Kasumi-1 (cell line): ENCODE measurements at places on chromosomes 12 and 14.

GRCh38 chr12:67701121-67701520 is 52.6 kb downstream of the DYRK2 start:
- no peak for DNase-seq

DNA sequence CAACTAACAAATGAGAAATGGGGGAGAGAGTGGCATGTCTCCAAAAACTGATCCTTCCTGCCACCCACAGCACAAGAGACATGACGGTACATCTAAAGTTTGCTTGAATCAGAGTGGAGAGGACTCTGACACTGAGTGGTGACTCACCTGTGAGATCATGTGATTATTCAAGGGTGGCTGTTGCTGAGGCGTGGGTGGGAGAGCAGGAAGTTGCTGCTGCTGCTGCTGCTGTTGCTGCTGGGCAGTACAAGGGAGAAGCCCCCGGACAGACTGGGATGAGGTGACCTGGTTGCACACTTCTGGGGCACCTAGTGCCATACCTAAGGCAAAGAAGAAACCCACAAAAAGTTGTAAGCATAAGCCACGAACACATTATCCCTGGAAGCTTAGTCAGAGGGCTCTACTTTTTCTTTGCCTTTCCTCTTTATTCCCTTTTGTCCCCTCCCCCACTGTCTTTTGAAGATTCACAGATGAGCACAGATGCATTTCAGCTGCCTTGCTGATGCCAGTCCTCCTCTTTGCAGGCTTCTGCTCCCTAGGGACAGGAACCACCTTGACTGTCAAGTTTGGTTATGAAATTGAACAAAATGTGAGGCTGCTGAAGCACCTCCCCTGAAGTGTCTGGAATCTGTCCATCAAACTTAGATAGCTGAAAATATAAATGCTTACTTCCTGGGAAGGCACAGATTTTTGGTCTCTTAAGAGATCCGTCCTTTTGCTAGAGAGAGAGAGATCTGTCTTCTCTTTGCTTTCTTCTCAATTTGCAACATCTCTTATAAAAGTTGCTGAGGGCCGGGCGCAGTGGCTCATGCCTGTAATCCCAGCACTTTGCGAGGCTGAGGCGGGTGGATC is 29.4 kb upstream of the STAC3 start:
- peak; percentile 67 for DNase-seq

DNA sequence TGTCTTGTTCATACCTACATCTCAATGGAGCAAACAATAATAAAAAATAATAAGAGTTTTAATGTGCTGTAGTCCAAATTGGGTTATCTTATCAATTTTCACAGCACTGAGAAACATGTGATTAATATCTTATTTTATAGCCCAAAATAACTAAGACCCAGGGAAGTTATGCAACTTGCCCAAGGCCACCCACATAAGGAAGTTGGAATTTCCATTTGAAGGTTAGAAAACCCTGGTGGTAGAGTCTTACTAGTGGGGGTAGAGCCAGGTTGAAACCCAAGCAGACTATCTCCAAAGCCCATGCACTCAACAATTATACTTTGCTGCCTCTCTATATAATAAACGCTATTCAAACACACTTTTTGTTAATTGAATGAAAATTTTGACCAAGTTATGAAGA is 270.0 kb upstream of the CAND1 start:
- DNase-seq: no peak

DNA sequence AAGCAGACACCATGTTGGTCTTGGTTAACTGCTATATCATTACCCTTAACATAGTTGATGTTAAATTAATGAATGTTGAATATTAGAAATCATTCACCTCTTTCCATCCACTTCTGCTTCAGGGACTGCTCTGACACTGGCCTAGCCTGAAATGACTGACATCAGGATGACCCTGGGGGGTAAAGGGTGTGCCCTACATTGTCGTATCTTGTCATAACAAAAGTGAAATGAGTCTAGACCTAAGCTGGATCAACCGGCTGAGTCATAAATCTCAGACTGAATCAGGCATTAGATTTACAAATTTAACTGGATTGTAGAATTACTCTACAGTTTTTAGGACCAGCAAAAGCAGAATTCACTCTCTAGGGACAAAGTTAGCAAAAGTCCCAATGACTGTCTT is 35.3 kb downstream of the KICS2 start:
- DNase-seq: no peak

- no peak for DNase-seq
Measured at GRCh38 chr14:50612806-50613205, 52.9 kb downstream of the ATL1 start.

GRCh38 chr12:94445662-94446061 is 14.0 kb downstream of the CEP83 start:
- DNase-seq: no peak

GRCh38 chr12:93587611-93588010 is 15.1 kb downstream of the SOCS2 start:
- no peak for DNase-seq

DNA sequence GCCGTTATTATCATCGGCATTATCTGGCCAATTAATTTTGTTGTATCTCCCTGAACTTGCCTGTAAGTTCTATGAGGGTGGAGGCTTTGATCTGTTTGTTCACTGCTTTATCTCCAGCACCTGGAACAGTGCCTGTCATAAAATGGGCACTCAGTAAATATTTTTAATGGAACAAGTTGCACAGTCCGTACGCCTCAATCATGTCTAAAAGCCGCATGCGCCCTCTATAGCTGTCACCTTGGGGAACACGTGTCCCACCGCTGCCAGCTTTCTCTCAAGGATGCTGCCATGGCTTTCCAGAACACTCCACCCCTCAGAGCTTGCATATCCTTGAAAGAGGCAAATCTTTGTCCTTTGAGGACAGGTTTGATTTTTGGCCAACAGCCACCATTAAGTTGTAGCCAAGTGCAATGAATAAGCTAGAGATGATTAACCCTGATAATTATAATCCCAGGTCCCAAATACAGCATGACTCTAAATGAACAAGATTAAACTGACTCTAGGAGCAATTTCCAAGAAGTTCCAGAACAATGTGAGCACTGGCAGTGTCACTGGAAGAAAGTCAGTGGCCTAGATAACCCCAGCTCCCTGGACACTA is 55.1 kb downstream of the ERH start:
- no peak for DNase-seq

- DNase-seq: no peak
Measured at GRCh38 chr14:74029136-74029535, 10.0 kb downstream of the BBOF1 start.

- no peak for DNase-seq
Measured at GRCh38 chr14:74155287-74155686, 70.5 kb downstream of the LIN52 start.

- no peak for DNase-seq
Measured at GRCh38 chr14:53346988-53347387, 193.9 kb upstream of the DDHD1 start.

DNA sequence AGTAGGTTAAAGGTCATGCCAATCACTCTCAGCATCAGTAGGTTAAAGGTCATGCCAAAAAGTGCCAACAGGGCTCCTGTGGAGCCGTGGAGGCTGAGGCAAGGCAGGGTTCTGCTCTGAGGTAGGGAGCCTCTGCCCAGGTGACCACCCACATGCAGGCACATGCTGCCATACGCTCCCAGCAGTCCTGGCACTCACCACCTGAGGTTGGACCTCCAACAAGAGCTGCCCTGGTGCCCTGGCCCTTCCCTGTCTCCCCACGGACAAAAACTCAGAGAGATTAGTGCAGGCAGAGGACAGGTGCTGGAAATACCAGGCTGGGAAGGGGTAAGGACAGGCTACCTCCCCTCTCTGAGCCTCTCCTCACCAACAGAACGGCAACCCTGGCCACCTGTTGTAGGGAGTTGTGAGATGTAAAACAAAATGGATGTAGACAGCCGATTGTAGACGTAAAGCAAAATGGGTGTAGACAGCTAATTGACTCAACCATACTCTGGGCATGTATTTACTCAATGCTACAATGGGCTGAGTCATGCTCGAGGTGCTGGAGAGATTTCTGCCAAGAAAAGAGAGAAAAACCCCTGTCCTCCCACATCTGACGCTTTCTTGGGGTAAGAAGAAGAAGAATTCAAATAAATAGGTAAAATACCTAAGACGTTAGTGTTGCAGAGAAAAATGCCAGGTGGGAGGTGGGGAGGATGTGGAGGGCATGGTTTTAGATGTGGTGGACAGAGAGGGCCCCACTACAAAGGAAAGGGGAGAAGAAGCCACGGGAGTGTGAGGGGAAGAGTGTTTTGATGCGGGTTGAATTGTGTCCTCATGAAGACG is 32.4 kb downstream of the LTBP2 start:
- DNase-seq: no peak

DNA sequence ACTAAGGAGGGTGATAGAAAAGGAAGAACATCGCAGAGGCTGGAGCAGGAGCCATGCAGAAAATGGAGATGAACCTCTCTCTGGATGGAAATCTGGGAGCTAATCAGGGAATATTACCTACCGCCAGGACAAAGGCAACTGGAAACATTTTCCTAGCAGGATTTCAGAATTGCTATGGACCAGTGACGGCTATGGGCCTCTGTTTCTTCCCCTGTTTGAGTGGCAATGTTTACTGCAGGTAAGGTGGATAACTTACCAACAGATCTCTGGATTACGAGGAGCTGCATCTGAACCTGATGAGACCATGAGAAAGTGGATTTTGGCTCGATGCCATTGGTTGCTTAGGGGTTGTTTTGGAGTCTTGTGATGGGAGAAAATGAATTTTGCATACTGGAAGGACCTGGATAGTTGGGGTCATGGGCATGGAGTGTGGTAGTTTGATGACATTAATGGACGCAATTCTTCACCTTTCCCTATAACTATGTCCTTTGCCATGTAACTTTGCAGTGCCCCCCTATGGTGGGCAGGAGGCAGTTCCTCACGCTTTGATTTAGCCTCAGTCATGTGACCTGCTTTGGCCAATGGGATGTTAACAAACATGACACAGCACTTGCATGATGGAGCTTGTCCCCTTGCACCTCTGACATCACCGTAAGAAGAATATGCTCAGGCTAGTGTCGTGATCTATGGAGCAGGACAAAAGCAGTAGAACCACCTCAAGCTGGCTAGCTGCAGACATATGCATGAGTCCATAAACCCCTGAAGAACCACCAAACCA is 51.1 kb downstream of the CALM1 start:
- no peak for DNase-seq

- no peak for DNase-seq
Measured at GRCh38 chr14:80572666-80573065, 361.4 kb upstream of the DIO2 start.
